ENCODE measurements at places on chromosomes 5 and 9. TPM values are rescaled to one million over a fixed set of nuclear protein-coding genes. Genes with fewer than 3 reads are reported as not detected.

EGFLAM gene
- 0.38 TPM for total RNA-seq

SYNPO gene
- total RNA-seq, result 8.8 TPM

CNTRL gene
- total RNA-seq, result 8.0 TPM

SLC25A25 gene
- total RNA-seq, result 19.5 TPM

GRCh38 chr9:25442526-25442925 is 235.7 kb downstream of the TUSC1 start:
- no peak overlapping the region for H3K27ac ChIP-seq
- H3K36me3 ChIP-seq, result no peaks in the 10 kb centered on the region
- H3K4me1 ChIP-seq, result no peaks in the 10 kb centered on the region
- no peak overlapping the region for H3K4me3 ChIP-seq
- H3K27me3 ChIP-seq, result no peaks in the 10 kb centered on the region
- no peak for DNase-seq

FOXD4L3 gene
- not detected for total RNA-seq

All from esophagus squamous epithelium (tissue), 5 donors.